ENCODE measurements at places on chromosomes 2 and 18. TPM values are rescaled to one million over a fixed set of nuclear protein-coding genes. Genes with fewer than 3 reads are reported as not detected.
A peak's percentile ranks its signal among the peaks of the same experiment; 100 is the strongest.

The RUFY4 gene
- 4.9 TPM for total RNA-seq

The ZSWIM2 gene
- total RNA-seq: not detected

The CNTNAP5 gene
- total RNA-seq: not detected

The SLC4A5 gene
- 3.6 TPM for total RNA-seq

The CIB4 gene
- not detected for total RNA-seq

The VWA3B gene
- total RNA-seq: not detected

The IL18R1 gene
- 37.3 TPM for total RNA-seq

The SPDYA gene
- total RNA-seq: 1.4 TPM

The GREB1L gene
- total RNA-seq: not detected

The POMC gene
- 6.4 TPM for total RNA-seq

The C2orf72 gene
- 0.47 TPM for total RNA-seq

DNA sequence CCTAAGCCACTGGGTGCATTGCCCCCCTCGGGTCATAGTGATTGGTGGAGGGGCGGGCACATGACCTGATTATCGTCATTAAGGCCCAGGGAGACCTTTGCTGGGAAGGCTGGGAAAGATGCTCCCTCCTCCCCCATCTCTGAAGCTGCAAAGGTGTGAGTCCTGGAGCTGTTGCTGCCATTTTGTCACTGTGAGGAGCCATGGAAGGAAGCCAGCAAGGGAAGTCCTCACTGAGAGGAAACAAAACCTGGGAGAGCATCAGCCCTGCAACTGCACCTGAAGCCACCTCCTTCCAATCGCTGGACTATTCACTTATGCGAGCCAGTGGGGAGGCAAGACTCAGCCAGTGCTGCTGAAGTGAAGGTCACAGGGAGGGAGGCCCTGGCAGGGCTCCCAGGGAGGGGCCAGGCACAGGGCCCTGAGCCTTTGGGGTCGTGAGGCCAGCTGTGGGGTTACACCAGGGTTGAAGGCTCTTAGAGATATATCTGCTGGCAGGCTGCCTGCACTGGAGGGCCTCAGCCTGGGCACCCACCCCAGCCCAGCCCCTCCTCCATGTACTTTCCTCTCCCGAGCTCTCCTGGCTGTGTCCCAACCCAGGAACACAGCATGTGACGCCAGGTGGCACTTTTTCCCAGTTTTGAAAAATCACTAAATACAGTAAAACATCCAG, 10.7 kb upstream of the FAHD2A start:
- DNase-seq: no peak
- no peak overlapping the region for H3K27ac ChIP-seq
- H3K4me3 ChIP-seq: no peak overlapping the region

DNA sequence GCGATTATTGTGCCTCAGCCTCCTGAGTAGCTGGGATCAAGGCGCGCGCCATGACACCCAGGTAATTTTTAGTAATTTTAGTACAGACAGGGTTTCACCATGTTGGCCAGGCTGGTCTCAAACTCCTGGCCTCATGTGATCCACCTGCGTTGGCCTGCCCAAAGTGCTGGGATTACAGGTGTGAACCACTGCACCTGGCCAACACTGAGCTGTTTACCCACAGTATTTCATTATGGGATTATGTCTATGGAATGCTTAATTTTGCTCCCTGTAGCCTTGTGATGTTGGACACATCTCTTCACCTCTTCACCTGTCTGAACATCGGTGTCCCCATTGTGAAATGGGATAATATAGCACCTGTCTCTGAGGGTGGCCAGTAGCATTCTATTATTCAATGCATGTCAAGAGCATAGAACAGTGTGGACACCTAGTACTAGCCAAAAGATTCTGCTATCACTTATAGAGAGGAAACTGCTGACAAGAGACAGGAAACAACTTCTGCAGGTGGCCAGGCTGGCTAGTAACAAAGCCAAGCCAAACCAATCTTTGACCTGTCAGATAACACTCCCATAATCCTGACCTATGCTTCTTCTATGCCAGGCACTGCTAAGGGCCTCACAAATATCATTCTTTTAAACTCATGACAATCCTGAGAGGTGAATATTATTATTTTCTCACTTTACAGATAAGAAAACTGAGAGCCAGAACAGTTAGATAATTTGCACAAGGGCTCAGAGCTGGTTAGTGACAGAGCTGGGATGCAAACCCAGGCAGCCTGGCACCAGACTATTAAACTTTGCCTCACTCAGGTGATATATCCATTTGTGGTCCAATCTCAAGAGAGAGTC, 29.4 kb upstream of the REEP1 start:
- no peaks in the 10 kb centered on the region for H3K27me3 ChIP-seq
- H3K27ac ChIP-seq: no peak overlapping the region
- H3K36me3 ChIP-seq: peaks cover 1% of the 10 kb centered on the region
- H3K4me3 ChIP-seq: no peak overlapping the region
- no peak for DNase-seq

- H3K4me1 ChIP-seq: no peaks in the 10 kb centered on the region
- H3K27me3 ChIP-seq: peaks cover 29% of the 10 kb centered on the region
- no peaks in the 10 kb centered on the region for H3K36me3 ChIP-seq
- no peak overlapping the region for H3K4me3 ChIP-seq
- no peak overlapping the region for H3K27ac ChIP-seq
Measured at GRCh38 chr2:219661197-219661954, 33.9 kb downstream of the SLC4A3 start.

DNA sequence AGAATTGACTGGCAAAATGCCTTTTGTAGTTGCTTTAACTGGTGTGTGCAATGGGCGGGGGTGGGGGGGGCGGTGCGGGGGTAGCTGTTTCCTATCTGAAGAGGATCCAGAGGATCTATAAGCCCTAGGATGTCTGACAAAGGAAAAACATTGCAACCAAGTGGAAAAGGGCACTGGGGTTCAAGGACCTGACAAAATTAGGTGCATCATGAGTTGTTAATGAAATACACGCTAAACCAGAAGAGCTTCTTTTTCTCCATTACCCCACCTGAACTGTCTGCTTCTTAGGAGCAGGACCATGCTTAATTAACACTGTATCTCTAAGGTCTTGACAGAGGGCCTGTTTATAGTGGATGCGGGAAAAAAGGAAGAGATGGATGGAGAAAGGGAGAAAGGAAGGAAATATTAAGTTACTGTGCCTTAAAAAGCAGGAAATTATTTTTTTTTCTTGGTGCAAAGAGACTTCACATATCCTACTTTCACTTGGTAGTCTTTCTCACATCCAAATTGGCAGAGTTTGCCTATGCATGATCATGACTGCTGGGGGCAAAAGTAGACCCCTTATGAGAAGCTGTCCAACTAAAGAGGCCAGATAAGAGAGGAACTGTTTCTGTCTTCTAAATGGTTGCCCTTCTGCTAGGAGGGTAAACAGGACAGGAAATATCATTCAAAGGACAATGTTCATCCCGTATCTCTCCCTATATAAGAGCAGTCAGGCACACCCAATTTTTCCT, 4.6 kb downstream of the RND3 start:
- peaks cover 45% of the 10 kb centered on the region for H3K27me3 ChIP-seq
- no peak overlapping the region for H3K27ac ChIP-seq
- H3K4me3 ChIP-seq: no peak overlapping the region
- no peak for DNase-seq

GRCh38 chr2:134238371-134238770, 15.5 kb upstream of the MGAT5 start:
- H3K36me3 ChIP-seq: peaks cover 9% of the 10 kb centered on the region
- no peaks in the 10 kb centered on the region for H3K27me3 ChIP-seq
- peaks cover 36% of the 10 kb centered on the region for H3K4me1 ChIP-seq
- H3K4me3 ChIP-seq: no peak overlapping the region
- DNase-seq: no peak
- H3K27ac ChIP-seq: no peak overlapping the region

- H3K4me1 ChIP-seq: peaks cover 59% of the 10 kb centered on the region
- peak overlapping the region; percentile 53 for H3K4me3 ChIP-seq
- no peak for DNase-seq
- H3K27ac ChIP-seq: peak overlapping the region; percentile 80
- H3K36me3 ChIP-seq: peaks cover 70% of the 10 kb centered on the region
- no peaks in the 10 kb centered on the region for H3K27me3 ChIP-seq
Measured at GRCh38 chr18:63292831-63293683, 26.5 kb downstream of the BCL2 start.

- H3K27ac ChIP-seq: no peak overlapping the region
- H3K27me3 ChIP-seq: peaks cover 13% of the 10 kb centered on the region
- no peak for DNase-seq
- no peaks in the 10 kb centered on the region for H3K4me1 ChIP-seq
Measured at GRCh38 chr2:219709331-219709761, 81.9 kb downstream of the SLC4A3 start.

- H3K36me3 ChIP-seq: no peaks in the 10 kb centered on the region
- no peak for DNase-seq
- no peak overlapping the region for H3K4me3 ChIP-seq
- H3K4me1 ChIP-seq: no peaks in the 10 kb centered on the region
- peaks cover 6% of the 10 kb centered on the region for H3K27me3 ChIP-seq
Measured at GRCh38 chr2:98900721-98901120, 35.3 kb downstream of the CRACDL start.

DNA sequence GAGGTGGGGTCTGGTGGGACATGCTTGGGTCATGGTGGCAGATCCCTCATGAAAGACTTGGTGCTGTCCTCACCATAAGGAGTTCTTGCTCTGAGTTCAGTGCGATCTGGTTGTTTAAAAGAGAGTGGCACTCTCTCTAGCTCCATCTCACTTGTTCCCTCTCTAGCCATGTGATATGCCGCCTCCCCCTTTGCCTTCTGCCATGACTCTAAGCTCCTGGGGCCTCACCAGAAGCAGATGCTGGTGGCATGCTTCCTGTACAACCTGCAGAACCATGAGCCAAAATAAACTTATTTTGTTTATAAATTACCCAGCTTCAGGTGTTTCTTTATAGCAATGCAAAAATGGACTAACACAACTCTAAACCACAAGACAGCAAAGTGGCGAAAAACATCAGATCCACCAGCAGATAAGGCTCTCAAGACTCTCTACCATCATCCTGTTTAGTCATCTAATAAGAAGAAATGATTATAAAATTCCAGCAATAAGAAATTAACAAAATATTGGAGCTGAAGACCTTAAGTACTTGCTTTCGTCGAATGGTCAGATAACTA, 75.5 kb downstream of the OLA1 start:
- no peaks in the 10 kb centered on the region for H3K27me3 ChIP-seq
- H3K4me1 ChIP-seq: peaks cover 6% of the 10 kb centered on the region
- no peak for DNase-seq
- H3K36me3 ChIP-seq: peaks cover 56% of the 10 kb centered on the region
- H3K4me3 ChIP-seq: no peak overlapping the region

GRCh38 chr2:240134466-240134865, 1.6 kb downstream of the COPS9 start:
- peaks cover 18% of the 10 kb centered on the region for H3K4me1 ChIP-seq
- H3K36me3 ChIP-seq: no peaks in the 10 kb centered on the region
- H3K4me3 ChIP-seq: peak overlapping the region; percentile 43
- peak overlapping the region; percentile 37 for H3K27ac ChIP-seq
- peaks cover 2% of the 10 kb centered on the region for H3K27me3 ChIP-seq

DNA sequence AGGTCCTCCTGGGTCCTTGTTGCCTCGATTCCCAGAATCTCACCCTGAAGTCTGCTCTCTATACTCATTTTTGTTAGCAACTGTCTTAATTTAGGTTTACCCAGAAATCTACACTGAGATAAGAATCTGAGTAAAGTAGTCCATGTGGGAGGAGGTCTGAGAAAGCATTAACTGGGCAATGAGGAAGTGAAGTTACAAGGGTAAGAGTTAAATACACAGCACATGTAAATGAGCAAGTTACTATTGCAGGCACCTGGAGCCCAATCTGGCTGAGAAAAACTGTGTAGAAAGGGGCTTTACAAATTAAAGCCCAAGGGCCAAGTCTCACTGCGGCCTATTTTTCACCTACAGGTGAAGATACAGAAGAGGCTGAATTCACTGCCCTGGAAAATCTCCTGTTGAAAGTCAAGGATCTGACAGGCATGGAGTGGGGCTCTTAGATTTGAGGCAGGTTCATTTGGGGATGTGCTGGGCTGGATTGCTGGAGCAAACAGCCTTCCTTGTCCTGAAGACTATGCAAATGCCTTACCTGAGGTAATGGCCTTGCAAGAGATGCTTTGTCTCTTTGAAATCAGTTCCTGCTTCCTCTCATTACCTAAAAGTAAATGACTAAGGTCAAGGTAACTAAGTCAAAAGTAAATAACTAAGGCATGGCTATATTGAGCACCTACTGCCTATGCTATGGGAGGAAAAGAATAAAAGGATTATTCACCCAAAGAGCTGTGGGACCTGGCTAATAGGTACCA, 84.4 kb upstream of the DYNAP start:
- no peak for DNase-seq
- H3K36me3 ChIP-seq: no peaks in the 10 kb centered on the region
- H3K27ac ChIP-seq: no peak overlapping the region
- no peaks in the 10 kb centered on the region for H3K4me1 ChIP-seq
- H3K27me3 ChIP-seq: peaks cover 4% of the 10 kb centered on the region

GRCh38 chr2:205405752-205406151, 276.5 kb upstream of the NRP2 start:
- H3K36me3 ChIP-seq: no peaks in the 10 kb centered on the region
- no peak overlapping the region for H3K4me3 ChIP-seq
- no peaks in the 10 kb centered on the region for H3K27me3 ChIP-seq
- no peaks in the 10 kb centered on the region for H3K4me1 ChIP-seq

DNA sequence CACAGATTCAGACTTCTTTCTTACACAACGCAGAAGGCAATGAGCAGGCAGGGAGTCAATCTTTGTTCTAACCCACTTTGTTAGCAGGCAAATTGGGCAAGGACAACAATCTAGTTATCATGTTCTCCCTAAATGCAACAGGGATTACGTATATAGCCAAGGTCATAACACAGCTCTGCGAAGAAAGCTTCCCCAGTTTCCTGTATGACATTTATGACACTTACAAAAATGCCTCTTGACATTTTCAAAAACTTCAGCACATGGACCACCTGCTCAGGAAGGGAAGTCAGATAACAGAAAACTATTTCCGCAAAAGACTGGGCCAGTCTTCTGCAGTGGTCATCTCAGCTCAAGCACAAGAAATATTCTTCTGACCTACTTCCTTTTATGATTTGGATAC, 106.1 kb downstream of the IRS1 start:
- no peak for DNase-seq
- H3K4me1 ChIP-seq: peaks cover 22% of the 10 kb centered on the region
- no peaks in the 10 kb centered on the region for H3K36me3 ChIP-seq
- peaks cover 21% of the 10 kb centered on the region for H3K27me3 ChIP-seq
- H3K4me3 ChIP-seq: no peak overlapping the region
- no peak overlapping the region for H3K27ac ChIP-seq

GRCh38 chr2:24970483-24971285, 1.1 kb downstream of the DNAJC27 start:
- no peaks in the 10 kb centered on the region for H3K27me3 ChIP-seq
- peak overlapping the region; percentile 95 for H3K4me3 ChIP-seq
- no peak for DNase-seq
- H3K36me3 ChIP-seq: peaks cover 3% of the 10 kb centered on the region
- H3K4me1 ChIP-seq: peaks cover 13% of the 10 kb centered on the region

- DNase-seq: no peak
- no peak overlapping the region for H3K4me3 ChIP-seq
- H3K27ac ChIP-seq: no peak overlapping the region
- peaks cover 12% of the 10 kb centered on the region for H3K4me1 ChIP-seq
- peaks cover 12% of the 10 kb centered on the region for H3K27me3 ChIP-seq
Measured at GRCh38 chr2:8141780-8142179, 540.1 kb upstream of the ID2 start.

GRCh38 chr18:37156330-37156942, 327.5 kb downstream of the KIAA1328 start:
- DNase-seq: no peak
- no peaks in the 10 kb centered on the region for H3K36me3 ChIP-seq
- H3K4me3 ChIP-seq: no peak overlapping the region
- no peaks in the 10 kb centered on the region for H3K27me3 ChIP-seq

- H3K4me1 ChIP-seq: peaks cover 12% of the 10 kb centered on the region
- H3K27me3 ChIP-seq: peaks cover 37% of the 10 kb centered on the region
- H3K4me3 ChIP-seq: no peak overlapping the region
- peaks cover 2% of the 10 kb centered on the region for H3K36me3 ChIP-seq
- DNase-seq: no peak
Measured at GRCh38 chr2:160214461-160215445, 14.7 kb upstream of the ITGB6 start.
